ENCODE measurements at places on chromosomes 2 and 18.

DNA sequence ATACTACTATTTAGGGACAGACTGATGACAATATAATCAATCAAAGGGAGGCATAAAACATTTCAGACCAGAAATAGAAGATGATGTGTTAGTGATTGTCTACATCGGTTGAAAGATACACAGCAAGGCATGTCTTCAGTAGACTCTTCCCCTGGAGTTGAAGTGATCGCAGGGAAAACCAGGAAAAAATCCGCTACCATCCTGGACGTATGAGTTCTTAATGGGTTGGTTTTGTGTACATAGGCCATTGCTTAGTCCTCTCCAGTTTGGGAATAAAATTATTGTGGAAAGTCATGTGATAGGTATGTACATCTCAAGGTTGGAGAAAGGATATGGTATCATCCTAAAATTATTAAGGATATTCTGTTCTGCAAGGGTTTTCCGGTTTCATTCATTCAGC is 4.3 kb downstream of the APCDD1 start:
- DNase-seq = no peak

GRCh38 chr18:66833646-66834045 is 229.8 kb upstream of the CDH19 start:
- DNase-seq = no peak

DNA sequence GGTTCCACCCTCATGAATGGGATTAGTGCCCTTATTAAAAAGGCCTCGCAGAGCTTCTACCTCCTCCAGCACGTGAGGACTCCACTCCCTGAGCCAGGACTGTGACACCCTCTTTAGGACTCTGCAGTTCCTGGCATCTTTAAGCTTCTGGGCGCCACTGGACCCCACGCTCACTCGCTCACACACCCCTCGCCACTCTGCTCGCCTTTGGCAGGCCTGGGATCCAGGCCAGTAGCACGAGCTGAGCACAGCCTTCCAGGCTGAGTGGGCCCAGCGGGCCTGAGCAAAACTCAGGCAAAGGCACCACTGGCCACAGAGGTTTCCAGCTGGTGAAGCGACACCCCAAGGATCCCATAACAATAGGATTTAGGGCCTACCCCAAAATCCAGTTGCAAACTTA is 107.9 kb upstream of the GPC1 start:
- DNase-seq = no peak

- no peak for DNase-seq
Measured at GRCh38 chr2:175811971-175812370, 190.1 kb downstream of the LNPK start.

DNA sequence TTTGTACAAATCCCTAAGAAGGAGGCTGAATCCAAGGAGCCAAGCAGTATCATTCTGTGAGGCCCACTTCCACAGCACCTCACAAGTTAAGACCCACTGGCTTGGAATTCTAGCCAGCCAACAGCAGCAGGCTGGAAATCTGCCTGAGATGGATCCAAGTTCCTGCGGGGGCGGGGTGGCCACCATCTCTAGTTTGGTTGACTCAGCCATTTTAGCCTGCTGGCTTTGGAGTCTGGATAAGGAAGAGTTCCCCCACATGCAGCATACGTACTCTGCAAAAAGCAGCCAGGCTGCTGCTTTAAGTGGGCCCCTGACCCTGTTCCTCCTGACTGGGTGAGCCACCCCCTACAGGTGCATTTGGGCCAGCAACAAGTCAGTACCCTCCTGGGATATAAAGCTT is 65.2 kb downstream of the FARP2 start:
- no peak for DNase-seq

GRCh38 chr2:150125708-150126107 is 361.8 kb downstream of the RND3 start:
- no peak for DNase-seq

DNA sequence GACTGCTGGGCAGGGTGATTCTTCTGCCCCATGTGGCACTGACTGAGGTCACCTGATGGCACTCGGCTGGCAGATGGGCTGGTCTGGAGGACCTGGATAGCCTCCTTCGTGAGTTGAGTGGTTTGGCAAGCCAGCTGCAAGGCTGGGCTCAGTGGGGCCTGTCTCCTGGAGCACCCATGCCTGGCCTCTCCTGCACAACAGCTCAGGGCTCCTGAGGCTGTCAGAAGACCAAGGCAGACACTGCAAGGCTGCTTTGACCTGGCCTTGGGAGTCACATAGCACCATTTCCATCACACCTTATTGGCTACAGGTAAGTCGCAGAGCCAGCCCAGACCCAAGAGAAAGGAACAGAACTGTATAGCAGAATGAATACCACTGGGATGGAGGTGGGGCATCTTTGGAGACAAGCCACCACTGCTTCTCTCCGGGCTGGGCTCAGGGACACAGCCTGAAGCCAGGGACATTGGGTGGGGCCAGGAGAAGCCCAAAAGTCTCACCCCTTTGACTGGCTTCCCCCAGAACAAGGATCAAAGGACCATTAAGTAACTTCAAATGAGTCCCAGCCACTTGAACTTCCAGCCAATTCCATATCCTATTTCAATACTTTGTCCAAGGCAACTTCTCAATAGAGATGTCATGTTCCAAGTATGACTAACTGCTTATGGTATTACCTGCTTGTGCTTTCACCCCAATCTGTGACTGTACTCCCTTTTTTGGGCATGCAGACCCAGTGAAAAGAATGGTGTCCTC is 156.3 kb downstream of the CABLES1 start:
- no peak for DNase-seq

DNA sequence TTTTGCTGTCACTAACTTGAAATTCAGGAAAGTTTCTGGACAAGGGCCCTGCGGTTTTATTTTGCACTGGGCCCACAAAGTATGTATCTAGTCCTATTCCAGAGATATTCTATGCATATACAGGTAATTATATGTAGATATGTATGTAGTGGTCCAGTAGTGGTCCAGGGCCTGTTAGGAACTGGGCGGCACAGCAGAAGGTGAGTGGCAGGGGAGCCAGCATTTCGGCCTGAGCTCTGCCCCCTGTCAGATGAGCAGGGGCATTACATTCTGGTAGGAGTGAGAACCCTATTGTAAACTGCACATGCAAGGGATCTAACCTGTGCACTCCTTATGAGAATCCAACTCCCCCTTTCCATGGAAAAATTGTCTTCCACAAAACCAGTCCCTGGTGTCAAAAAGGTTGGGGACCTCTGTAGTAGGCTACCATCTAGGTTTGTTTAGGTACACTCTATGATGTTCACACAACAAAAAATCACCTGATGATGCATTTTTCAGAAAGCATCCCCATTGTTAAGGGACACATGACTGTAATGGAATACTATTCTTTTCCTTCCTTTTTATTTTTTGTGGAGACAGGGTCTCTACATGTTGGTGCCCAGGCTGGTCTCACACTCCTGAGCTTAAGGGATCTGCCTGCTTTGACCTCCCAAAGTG is 2.8 kb upstream of the PPP4R3B start:
- peak; percentile 16 for DNase-seq
